NCI-H1436 (cell line): ENCODE measurements at places on chromosomes 4 and X.
A peak's percentile ranks its signal among the peaks of the same experiment; 100 is the strongest.

DNA sequence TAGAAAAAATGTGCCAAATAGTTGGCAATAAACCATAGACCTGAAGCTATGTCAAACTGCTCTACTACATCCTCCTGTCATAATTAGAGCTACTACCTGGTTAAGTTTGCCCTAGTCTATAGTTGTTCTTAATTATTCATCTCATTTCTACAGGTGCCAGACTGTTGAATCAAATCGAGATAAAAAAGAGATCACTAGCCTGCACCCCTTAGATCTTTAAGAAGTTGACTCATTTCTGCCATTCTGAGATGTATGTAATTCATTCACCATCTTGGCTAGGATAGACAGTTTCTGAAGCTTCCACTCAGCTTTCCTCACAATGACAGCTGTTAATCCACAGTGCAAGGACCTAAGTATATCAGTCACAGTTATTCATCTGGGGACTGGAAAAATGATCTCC, 452.1 kb upstream of the BOD1L1 start:
- no peak for DNase-seq

DNA sequence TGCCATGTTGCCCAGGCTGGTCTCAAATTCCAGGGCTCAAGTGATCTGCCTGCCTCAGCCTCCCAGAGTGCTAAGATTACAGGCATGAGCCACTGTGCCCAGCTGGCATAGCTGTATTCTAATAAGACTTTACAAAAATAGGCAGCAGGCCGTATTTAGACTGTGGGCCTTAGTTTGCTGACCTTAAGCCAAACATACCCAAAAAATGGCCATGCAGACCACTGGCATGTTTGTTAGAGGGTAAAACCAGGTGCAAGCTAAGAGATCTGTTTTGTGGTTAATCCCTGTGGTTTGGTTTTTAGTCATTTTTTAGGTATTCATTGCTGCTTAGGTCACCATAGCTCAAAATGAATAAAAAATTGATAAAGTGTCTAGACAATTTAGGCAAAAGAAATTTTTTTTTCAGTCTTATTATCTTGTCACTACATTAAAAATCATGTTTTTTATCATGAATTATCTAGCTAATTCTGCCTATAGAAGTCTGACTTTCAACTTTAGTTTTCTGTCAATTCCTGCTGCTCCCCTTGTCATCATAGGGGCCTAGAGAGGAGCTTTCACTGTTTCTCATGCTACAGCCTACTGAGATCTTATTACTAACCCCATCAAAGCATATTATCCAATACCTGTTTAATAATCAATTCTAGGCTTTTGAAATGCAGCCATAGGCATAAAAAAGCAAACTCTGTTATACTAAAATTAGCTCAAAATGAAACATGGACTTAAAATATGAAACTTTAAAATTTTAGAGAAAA, 7.5 kb upstream of the SPINK2 start:
- no peak for DNase-seq

GRCh38 chr4:6086846-6087245, 68.6 kb upstream of the C4orf50 start:
- no peak for DNase-seq

- peak; percentile 70 for DNase-seq
These were observed at the start of gene NDUFC1 for GRCh38 chr4:139301821-139302611. TSS of gene NDUFC1 (minus strand) at chr4:139302477. CDS start at chr4:139295798, 6,679 bp downstream.

DNA sequence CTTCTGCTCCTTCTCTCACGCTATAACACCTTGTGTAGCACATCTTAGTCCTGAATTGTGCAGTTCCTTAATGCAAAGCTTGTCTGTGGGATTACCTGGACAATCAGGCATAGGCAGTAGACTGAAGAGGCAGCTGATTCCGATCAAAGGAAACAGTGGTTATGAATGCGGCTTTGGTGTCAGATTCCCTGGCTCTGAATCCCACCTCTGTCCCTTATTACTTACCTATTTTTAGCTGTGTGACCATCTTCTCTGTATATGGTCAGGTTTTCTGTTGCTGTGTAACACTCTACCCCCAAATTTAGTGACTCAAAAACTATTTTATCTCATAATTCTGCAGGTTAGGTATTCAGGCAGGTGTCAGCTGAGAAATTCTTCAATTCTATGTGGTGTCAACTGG, 3.2 kb downstream of the ZBTB49 start:
- DNase-seq: no peak

GRCh38 chrX:18674788-18675735, 3.2 kb upstream of the RS1 start:
- DNase-seq: peak; percentile 64

DNA sequence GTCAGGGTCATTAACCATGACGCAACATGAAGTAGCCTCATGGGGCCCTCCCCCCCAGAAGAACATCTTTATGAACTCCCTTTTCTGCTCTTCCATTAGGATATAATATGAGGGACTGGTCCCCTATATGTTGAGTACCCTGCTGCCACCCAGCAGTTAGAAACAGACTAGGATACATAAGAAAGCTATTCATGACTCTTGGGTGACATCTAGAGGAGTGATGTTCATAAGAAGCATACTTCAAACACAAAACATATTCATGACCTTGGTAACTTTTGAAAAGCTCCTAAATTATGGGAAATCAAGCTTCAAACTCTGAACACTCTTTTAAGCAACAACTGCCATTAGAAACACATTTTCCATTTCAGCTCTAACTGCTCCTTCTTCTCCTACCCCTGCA, 155.2 kb upstream of the SPIN4 start:
- peak; percentile 31 for DNase-seq
